H1 (cell line): ENCODE measurements at places on chromosomes 1 and 21. TPM values are rescaled to one million over a fixed set of nuclear protein-coding genes. Genes with fewer than 3 reads are reported as not detected.
A peak's percentile ranks its signal among the peaks of the same experiment; 100 is the strongest.

GRCh38 chr1:244092293-244092963, 41.3 kb downstream of the ZBTB18 start:
- no peak overlapping the region for H3K27ac ChIP-seq
- DNase-seq, result no peak
- no peaks in the 10 kb centered on the region for H3K36me3 ChIP-seq
- H3K4me1 ChIP-seq, result no peaks in the 10 kb centered on the region
- H3K4me3 ChIP-seq, result no peak overlapping the region

- peaks cover 11% of the 10 kb centered on the region for H3K27me3 ChIP-seq
- no peak overlapping the region for H3K27ac ChIP-seq
- DNase-seq, result no peak
- H3K36me3 ChIP-seq, result no peaks in the 10 kb centered on the region
Measured at GRCh38 chr1:151994956-151995355, 1.3 kb upstream of the S100A10 start.

DNA sequence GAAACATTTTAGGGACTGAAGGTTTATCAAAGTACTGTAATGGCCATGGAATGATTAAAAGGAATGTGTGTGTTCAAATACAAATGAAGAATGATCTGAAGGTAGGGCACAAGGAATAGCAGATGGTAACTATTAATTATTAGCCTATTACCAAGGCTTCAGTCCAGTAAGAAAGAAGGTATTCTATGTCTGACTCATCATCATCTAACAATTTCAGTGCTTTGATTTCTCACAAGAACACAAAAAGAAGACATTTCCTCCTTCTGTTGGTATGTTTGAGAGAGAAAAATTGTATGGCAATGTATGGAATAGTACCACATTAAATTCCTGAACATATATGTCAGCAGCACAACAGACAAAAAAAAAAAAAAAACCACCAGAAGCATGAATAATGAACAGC, 57.5 kb downstream of the TYW3 start:
- no peak overlapping the region for H3K27ac ChIP-seq
- no peaks in the 10 kb centered on the region for H3K27me3 ChIP-seq
- H3K4me1 ChIP-seq, result no peaks in the 10 kb centered on the region
- no peak overlapping the region for H3K4me3 ChIP-seq
- no peaks in the 10 kb centered on the region for H3K36me3 ChIP-seq

- H3K4me3 ChIP-seq, result no peak overlapping the region
- peaks cover 11% of the 10 kb centered on the region; the same call in 1 of the 2 replicates for H3K4me1 ChIP-seq
- H3K27ac ChIP-seq, result no peak overlapping the region
- no peaks in the 10 kb centered on the region; the same call in 1 of the 2 replicates for H3K36me3 ChIP-seq
- H3K27me3 ChIP-seq, result no peaks in the 10 kb centered on the region
Measured at GRCh38 chr1:110348050-110348449, 8.9 kb downstream of the RBM15 start.

GRCh38 chr1:115908565-115909274, 67.6 kb upstream of the SLC22A15 start:
- no peaks in the 10 kb centered on the region for H3K36me3 ChIP-seq
- no peak overlapping the region for H3K27ac ChIP-seq
- H3K27me3 ChIP-seq, result no peaks in the 10 kb centered on the region

DNA sequence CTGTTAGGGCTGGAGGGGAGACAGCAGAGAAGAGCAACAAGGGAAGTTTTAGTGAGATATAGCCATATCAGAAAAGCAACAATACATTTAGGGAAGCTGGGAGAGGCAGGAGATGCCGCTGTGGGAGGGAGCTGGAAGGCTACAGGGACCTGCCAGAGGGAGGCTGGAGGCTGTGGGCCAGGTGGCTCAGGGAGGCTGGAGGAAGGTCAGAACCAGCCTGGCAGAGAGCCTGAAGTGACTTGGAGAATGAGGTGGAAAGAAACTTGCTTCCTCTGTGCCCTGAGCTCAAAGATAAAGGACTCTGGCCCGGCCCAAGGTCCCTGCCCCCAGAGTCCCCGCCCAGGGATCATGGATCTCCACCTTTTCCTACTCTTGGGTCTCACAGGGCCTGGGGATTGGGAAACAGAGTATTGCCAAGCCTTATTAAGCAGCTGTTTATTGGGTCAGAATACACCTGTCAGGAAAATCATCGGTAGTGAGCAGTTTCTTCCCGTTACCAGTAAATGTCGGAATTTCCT, 85.9 kb downstream of the KIF26B start:
- H3K36me3 ChIP-seq, result no peaks in the 10 kb centered on the region
- H3K4me1 ChIP-seq, result no peaks in the 10 kb centered on the region
- H3K27me3 ChIP-seq, result no peaks in the 10 kb centered on the region

SPATA21 gene
- not detected in 2 replicates for total RNA-seq

DNA sequence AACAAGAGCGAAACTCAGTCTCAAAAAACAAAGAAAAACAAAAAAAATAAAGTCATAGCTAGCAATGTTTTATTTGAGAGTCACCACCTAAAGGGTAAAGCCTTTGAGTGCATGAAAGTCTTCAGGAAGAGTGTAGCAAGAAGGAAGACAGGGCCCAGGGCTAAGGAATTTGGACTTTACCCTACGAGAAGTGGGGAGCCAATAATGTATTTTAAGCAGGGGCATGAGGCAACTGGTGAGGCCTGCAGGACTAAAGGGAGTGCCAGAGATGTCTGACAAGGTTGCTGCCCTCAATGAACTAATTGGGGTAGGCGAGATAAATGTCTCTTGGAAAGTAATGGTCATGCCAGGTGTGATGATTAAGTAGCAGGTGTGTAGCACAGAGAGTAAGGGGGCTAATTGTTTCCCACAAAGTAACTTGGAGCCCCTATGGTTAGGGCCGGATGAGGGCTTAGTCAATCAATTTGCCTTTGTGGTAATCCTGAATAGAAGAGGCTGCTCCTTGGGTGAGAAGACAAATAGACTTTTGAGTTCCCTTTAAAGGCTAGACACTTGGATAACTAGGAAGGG, 31.6 kb upstream of the CACNA1E start:
- H3K27ac ChIP-seq, result no peak overlapping the region
- no peaks in the 10 kb centered on the region for H3K4me1 ChIP-seq
- H3K27me3 ChIP-seq, result peaks cover 2% of the 10 kb centered on the region; the same call in 1 of the 2 replicates
- DNase-seq, result no peak
- no peak overlapping the region for H3K4me3 ChIP-seq

PEX11B gene
- 8.1 and 9.1 TPM in 2 replicates for total RNA-seq

PROX1 gene
- total RNA-seq, result 1.5 and 2.0 TPM in 2 replicates

DNA sequence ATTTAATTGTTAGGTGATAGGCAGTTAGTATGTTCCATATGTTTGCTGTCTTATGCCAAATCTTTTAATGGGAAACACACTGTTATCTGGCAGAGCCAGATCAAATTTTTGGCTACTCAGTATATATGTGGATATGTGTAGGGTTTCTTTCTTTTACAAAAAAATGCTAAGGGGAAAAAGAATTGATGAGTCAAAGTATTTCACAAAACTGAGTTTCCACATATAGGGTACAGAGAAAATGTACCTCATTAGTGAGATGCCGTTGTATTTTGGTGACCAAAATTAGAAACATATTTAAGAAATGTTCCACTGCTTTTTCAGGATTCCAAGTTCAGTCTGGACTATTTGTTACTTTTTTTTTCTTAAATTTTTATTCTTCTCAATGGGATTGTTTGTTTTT, 201.2 kb upstream of the PTGFR start:
- H3K36me3 ChIP-seq, result no peaks in the 10 kb centered on the region
- H3K4me3 ChIP-seq, result no peak overlapping the region
- H3K27ac ChIP-seq, result no peak overlapping the region
- no peaks in the 10 kb centered on the region for H3K4me1 ChIP-seq

DNA sequence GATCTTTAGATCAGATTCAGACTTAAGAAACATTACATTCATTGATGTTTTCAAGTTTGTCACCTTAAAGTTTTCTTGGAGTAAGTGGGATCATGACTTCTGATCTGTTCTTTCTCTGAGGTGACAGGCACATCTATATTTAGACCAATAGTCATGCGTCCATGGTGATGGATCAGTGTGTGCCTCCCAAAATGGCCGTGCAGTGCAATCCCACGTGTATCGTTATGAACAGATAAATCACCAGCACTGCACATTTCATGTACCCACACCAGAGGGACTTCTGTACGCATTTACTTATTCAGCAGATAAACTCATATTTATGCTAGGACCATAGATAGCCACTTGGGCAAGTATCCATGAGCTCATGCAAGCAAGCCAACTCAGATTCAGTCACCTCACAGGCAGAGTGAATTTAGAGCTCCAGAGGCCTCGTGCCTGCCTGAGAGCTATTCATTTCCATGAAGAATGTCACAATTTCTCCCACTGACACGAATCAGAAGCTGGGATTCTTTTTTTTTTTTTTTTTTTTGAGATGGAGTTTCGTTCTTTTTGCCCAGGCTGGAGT, 13.9 kb upstream of the WDR26 start:
- no peak overlapping the region for H3K4me3 ChIP-seq
- no peaks in the 10 kb centered on the region for H3K36me3 ChIP-seq
- DNase-seq, result no peak
- H3K27ac ChIP-seq, result no peak overlapping the region

- H3K27me3 ChIP-seq, result no peaks in the 10 kb centered on the region
- no peak overlapping the region for H3K27ac ChIP-seq
- H3K4me1 ChIP-seq, result no peaks in the 10 kb centered on the region
- H3K4me3 ChIP-seq, result no peak overlapping the region
Measured at GRCh38 chr1:230827801-230828200, 40.5 kb downstream of the C1orf198 start.

- H3K27ac ChIP-seq, result no peak overlapping the region
- no peaks in the 10 kb centered on the region for H3K27me3 ChIP-seq
- no peak for DNase-seq
- no peaks in the 10 kb centered on the region for H3K4me1 ChIP-seq
- no peak overlapping the region for H3K4me3 ChIP-seq
Measured at GRCh38 chr1:218207194-218207593, 77.9 kb upstream of the RRP15 start.

TNFSF4 gene
- 0.59 and 0.63 TPM in 2 replicates for total RNA-seq

DNA sequence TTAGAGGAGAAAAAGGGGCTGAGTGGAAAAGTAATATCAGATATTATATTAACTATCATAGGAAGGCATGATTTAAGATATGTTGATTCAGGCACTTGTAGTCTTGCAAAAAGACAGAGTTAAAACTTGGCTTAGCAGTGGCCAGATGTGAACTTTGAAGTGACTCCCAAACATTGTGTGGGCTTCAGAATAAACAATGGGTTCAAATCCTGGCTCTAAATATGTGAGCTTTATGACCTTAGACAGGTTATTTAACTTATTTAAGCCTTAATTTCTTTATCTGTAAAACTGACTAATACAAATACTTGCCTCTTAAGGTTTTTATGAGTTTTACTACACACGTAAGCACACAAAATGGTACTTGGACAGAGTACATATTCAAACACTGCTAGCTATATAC, 85.9 kb downstream of the TNFSF18 start:
- H3K27ac ChIP-seq, result no peak overlapping the region
- H3K36me3 ChIP-seq, result no peaks in the 10 kb centered on the region
- no peak for DNase-seq
- no peaks in the 10 kb centered on the region for H3K4me1 ChIP-seq
- no peak overlapping the region for H3K4me3 ChIP-seq
- no peaks in the 10 kb centered on the region for H3K27me3 ChIP-seq

GRCh38 chr1:17052641-17053040, 1.2 kb downstream of the SDHB start:
- no peaks in the 10 kb centered on the region for H3K27me3 ChIP-seq
- peaks cover 10% of the 10 kb centered on the region for H3K36me3 ChIP-seq
- no peak overlapping the region for H3K4me3 ChIP-seq
- H3K4me1 ChIP-seq, result no peaks in the 10 kb centered on the region

ARHGEF11 gene
- 32.4 and 33.1 TPM in 2 replicates for total RNA-seq

DNA sequence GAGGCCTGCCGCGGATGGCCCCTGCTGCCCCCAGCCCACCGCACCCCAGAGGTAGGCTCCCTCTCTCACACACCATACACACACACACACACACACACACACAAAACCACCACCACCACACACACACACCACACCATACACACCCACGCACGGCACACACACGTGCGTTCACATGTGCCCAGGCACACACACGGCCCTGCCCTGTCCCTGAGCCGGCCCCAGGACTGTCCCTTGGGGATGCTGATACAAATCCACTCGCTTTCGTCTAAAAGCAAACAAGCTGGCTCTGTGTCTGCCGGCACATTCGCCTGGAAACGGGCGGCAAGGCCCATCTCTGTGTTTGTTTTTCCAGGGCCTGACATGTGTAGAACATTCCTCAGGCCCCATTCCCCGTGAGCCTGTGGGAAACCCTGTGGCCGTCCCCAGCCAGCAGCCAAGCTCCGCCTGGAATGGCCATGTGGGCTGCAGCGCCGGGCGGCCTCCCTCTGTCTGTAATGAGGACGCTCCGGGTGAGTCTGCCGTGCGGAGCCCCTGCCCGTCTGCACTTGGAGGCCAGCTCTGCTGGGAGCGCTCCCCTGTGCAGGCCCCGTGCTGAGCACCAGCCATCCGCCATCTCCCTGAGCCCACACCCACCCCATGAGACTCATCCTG, 67.4 kb downstream of the DMRTB1 start:
- H3K4me3 ChIP-seq, result no peak overlapping the region
- no peaks in the 10 kb centered on the region; the same call in none of the 2 replicates for H3K27me3 ChIP-seq
- no peak for DNase-seq
- no peaks in the 10 kb centered on the region for H3K36me3 ChIP-seq
- no peaks in the 10 kb centered on the region; the same call in none of the 2 replicates for H3K4me1 ChIP-seq

GRCh38 chr1:41239988-41240610, 2.0 kb downstream of the SCMH1 start:
- H3K27me3 ChIP-seq, result no peaks in the 10 kb centered on the region
- H3K4me3 ChIP-seq, result no peak overlapping the region
- H3K36me3 ChIP-seq, result no peaks in the 10 kb centered on the region

- H3K4me3 ChIP-seq, result no peak overlapping the region
- no peaks in the 10 kb centered on the region for H3K27me3 ChIP-seq
- no peak overlapping the region for H3K27ac ChIP-seq
- DNase-seq, result no peak
- no peaks in the 10 kb centered on the region for H3K36me3 ChIP-seq
- H3K4me1 ChIP-seq, result no peaks in the 10 kb centered on the region
Measured at GRCh38 chr1:226577401-226578180, 29.0 kb downstream of the STUM start.

GRCh38 chr1:160030657-160031364, 979 bp downstream of the PIGM start:
- H3K4me1 ChIP-seq, result peaks cover 6% of the 10 kb centered on the region
- H3K27ac ChIP-seq, result no peak overlapping the region
- peak overlapping the region; percentile 83 for H3K4me3 ChIP-seq

DNA sequence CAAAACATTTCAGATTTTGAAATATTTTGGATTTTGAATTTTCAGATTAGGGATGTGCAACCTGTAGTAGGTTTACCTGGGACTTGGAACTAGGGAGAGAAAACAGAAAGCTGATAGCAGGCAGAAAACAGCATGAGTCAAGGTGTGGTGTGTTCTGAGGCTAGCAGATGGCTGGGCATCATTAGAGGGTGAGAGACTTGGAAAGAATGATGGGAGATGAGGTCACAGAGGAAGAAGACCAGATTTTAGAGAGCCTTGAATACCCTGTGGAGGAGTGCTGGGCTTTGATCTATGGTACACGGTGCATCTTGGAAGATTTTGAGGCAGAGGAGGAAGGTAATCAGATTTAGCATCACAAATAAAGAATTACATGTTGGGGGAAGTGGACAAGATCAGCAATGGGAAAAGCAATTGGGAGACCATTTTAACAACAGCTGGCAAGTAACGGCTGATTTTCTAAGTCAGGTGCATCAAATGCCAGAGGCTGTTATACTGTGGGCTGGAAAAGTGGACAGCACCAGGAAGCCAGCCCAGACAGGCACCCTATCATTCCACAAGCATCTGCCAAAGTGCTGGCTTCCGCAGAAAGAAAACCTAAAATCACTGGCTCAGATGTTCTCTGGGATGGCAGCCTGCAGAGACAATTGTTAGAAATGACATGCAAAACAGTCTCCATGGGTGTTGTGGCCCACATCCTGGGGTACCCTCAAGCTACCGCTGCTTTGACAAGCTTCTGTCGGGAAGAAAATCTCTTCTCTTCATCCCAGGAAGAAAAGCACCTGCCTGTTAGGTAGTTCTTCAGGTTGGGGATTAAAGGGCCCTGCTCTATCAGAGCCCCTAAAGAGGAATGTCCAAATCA, 30.9 kb upstream of the CAMK1G start:
- H3K4me1 ChIP-seq, result peaks cover 7% of the 10 kb centered on the region; the same call in 1 of the 2 replicates
- DNase-seq, result no peak
- H3K27ac ChIP-seq, result no peak overlapping the region
- no peak overlapping the region for H3K4me3 ChIP-seq
- H3K27me3 ChIP-seq, result peaks cover 2% of the 10 kb centered on the region; the same call in 1 of the 2 replicates
